ENCODE measurements at places on chromosomes 11 and 22.

DNA sequence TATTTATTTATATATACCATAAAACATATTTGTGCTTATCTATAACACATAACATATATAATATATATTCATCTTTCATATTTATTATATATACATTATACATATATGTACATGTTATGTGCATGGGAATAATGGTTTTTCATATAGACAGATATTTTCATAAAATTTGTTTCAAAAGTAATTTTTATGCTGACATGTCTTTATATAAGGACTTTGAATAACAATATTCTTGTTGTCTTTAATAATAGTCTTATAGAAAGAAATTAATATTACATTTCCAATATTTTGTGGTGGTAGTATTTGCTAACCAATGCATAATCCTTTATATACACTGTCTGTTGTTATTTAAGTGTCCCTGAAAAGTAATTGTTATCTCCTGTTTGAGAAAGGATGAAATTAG is 49.6 kb downstream of the GRM5 start:
- no peak for DNase-seq

- no peak for DNase-seq
Observed at GRCh38 chr11:126969865-126970479, 30.6 kb downstream of the KIRREL3 start.

- DNase-seq: no peak
Observed at GRCh38 chr11:134654161-134654915, 242.3 kb upstream of the B3GAT1 start.

DNA sequence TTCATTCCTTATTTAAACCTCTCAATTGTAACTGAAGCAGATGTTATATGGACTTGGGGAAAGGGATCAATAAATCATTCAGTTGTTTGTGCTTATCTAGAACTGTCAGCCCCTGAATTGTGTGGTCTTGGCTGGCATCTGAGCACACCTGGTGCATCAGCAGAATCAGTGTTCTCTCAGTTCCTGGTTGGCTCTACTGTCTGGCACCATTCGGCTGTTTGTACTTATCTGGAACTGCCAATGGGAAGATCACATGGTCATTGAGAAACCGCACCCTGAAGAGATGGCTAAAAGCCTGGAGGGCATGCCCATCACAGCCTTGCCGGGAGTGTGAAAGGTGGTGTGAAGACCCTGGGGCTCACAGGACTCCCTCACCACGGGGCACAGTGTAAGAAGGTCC is 37.1 kb upstream of the EHF start:
- no peak for DNase-seq

DNA sequence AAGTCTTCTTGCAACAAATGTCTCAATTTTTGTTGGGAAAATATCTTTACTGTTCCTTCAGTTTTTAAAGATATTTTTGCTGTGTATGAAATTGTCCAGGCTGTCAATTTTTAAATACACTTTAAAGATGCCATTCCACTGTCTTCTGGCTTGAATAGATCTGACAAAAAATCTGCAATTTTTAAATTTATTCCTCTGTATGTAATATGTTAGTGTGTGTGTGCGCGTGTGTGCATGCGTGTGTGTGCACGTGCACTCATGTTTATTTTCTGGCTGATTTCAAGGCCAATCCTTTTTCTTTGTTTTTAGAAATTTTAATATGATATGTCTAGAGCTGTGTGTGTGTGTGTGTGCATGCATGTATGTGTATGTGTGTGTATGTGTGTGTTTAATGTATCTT is 263.2 kb upstream of the SESN3 start:
- no peak for DNase-seq

DNA sequence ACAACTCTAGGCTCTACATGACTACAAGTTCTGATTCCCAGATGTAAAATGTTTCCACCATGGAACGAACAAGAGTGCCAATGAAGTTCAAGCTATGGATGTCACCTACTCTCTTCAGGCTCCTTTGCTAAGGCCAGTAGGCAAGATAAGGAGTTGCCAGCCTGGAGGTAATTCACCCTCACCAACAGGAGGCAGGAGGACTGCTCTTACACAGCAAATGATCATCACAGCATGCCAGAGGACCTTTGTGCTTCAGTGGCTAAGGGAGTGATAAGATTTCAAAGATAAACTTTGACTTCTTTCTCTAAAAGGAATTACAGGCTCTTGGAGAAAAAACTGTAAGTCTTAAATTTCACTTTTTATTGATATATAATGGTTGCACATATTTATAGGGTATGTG is 54.1 kb upstream of the SLC36A4 start:
- no peak for DNase-seq

GRCh38 chr11:32186118-32186517 is 95.2 kb downstream of the RCN1 start:
- DNase-seq: no peak

DNA sequence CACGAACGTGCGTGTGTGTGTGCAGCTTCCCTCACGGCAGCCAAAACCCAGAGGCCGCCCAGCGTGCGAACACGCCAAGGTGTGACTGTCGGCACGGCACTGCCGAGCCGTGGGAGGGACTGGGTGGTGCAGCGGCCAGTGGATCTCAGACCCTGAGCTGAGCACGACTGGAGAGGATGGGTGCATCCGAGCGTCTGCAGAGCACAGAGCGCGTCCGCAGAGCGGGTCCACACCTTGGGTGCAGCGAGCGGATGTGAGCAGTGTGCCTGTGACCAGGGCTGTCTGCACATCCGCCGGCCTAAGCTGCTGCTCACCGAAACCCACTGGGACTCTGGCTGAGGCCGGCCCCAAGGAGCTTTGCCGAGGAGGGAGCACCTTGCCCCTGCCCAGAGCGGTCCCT is 22.7 kb downstream of the PTDSS2 start:
- DNase-seq: no peak

- no peak for DNase-seq
Observed at GRCh38 chr22:23070418-23071229, at the start of gene GNAZ. GNAZ (plus strand) TSS chr22:23070519; CDS start chr22:23095696, 25,177 bp downstream.

- peak; percentile 9 for DNase-seq
Observed at GRCh38 chr11:60756307-60757032, at the start of gene MS4A15. MS4A15 (plus strand) TSS chr11:60756867; CDS start chr11:60763734, 6,867 bp downstream.

DNA sequence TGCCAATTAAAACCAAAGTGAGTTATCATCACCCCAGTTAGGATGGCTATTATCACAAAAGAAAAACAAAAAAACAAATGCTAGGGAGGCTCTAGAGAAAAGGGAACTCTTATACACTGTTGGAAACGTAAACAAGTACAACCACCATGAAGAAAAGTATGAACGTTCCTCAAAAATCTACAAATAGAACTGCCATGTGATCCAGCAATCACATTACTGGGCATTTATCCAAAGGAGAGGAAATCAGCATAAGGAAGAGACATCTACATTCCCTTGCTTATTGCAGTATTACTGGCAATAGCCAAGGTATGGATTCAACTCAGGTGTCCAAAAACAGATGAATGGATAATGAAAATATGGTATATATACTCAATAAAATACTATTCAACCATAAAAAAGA is 1145.1 kb downstream of the LRRC4C start:
- DNase-seq: peak; percentile 13

GRCh38 chr22:47376901-47377505 is 614.6 kb downstream of the TBC1D22A start:
- DNase-seq: no peak

- DNase-seq: no peak
Observed at GRCh38 chr22:22519591-22519990, 479 bp downstream of the ZNF280A start.

GRCh38 chr22:49976439-49977175 is 16.0 kb downstream of the PIM3 start:
- DNase-seq: no peak

DNA sequence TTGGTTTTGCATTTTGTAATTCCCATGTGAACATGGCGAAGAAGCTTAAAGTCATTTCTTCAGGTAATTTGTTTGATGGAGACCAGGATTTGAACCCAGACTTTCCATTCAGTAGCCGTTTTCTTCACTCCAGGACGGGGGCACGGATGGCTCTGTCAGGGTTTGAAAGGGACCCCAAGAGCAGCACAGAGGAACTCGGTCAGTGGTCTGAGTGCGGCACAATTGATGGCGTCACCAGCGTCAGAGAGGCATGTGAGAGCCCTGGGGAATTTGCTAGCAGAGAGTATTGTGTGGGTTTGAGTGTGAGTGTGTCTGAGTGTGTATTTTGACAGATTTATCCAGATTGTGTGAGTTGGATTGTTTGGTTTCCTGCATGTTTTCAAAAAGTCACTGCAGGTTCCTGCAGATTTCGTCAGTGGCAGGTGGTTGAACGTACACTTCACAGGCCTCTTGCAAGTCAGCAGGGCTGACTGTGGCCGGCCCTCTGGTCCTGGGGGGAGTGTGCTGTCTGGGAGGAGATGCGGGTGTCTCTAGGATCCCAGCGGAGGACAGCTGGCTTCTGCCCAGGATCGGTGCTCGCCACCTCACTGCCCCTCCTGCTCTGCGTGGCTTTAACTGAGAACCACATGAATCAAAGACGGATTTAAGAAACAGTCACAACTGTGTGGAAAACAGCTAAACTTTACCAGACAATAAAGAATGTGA is 199.3 kb downstream of the TBC1D22A start:
- DNase-seq: no peak

- DNase-seq: no peak
Observed at GRCh38 chr11:78386215-78386941, 31.2 kb downstream of the GAB2 start.

GRCh38 chr11:316891-317301 is 3.1 kb downstream of the IFITM1 start:
- no peak for DNase-seq

GRCh38 chr22:35678836-35679235 is 30.6 kb downstream of the APOL6 start:
- DNase-seq: no peak

DNA sequence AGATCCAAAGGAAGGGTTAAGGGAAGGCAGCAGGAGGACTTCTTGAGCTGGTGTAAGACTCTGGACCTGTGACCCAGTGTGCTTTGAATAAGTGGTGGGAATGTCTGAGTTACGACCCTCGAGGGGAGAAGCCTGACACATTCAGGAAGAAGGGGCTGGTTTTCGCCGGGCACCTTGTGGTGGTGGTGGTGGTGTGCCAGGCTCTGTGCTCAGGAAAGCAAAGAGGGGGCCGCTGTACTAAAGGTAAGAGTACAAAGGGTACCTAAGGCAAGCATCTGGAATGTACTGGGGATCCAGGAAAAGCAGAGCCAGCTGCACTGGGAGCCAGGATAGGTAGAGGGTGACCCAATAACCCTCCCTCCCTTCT is 6.3 kb downstream of the KLHL35 start:
- DNase-seq: no peak

- no peak for DNase-seq
Observed at GRCh38 chr22:36292823-36293530, 40.0 kb downstream of the APOL1 start.

GRCh38 chr11:8566613-8567210 is 27.3 kb downstream of the STK33 start:
- peak; percentile 18 for DNase-seq

GRCh38 chr11:113532697-113533424 is 57.7 kb upstream of the DRD2 start:
- DNase-seq: peak; percentile 20

GRCh38 chr22:27976586-27976985 is 57.5 kb upstream of the PITPNB start:
- DNase-seq: no peak

- no peak for DNase-seq
Observed at GRCh38 chr11:44876906-44877305, 73.8 kb downstream of the TP53I11 start.

DNA sequence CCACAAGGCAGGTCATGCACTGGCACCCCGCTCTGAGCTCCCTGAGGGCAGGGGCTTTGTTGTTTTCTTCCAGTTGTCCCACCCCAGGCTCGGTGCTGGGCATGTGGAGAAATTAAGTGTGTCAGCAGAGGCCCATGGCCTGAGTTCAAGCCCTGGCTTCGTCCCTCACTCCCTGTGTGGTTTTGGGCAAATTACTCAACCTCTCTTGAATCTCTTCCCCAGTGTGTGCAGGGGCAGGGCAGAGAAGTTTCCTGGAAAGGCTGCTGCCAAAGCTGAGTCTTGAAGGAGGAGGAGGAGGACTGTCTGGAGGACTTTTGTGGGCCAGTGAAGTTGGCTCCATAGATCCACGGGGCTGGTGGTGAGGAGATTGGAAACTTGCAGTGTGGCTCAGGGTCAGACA is 138.1 kb upstream of the E2F8 start:
- DNase-seq: no peak

GRCh38 chr11:115674176-115674936 is 170.1 kb upstream of the CADM1 start:
- no peak for DNase-seq

DNA sequence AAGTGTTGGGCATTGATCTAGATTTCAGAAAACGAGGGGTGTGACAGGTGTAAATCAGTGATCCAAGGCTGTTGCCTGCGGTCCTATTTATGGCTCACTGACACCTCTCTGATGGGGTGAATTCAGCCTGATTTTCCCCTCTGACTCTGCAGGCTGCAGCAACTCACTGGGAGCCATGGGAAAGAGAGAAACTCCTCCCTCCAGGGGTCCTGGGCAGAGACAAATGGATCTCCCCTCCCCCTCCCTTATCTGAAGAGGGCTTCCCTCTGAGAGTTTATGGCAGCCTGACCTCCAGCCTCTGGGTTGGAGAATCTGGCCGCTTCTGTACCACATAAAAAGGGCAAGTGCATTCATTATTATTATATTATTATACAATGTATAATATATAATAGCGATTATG is 1.8 kb upstream of the PKNOX2 start:
- DNase-seq: no peak

DNA sequence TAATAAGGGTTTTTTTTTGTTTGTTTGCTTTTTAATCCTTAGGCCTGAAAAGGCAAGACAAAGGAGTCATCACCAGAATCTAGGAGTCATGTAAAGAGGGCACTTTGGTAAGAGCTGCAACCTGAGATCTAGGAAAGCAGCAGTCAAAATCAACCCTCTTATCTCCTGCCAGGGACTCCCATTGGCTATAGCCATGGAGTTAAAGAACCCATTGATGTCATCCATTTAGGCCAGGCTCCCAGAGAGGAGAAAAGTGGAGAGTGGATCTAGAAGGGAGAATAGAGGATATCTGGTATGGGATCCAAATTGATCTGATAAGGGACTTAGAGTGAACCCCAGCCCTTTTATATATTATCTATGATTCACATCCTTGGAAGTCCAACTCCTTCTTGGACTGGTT is 35.9 kb downstream of the ZNF215 start:
- DNase-seq: no peak

- DNase-seq: no peak
Observed at GRCh38 chr11:74171630-74171968, 510 bp downstream of the PPME1 start.

GRCh38 chr11:123258877-123259276 is 63.8 kb upstream of the CLMP start:
- no peak for DNase-seq

- DNase-seq: no peak
Observed at GRCh38 chr11:48025984-48026340, 45.6 kb downstream of the PTPRJ start.

- no peak for DNase-seq
Observed at GRCh38 chr11:129075757-129076156, 116.4 kb downstream of the ARHGAP32 start.

Measured in retinal pigment epithelial cell (primary cell).